Activated CD8-positive, alpha-beta memory T cell treated with anti-CD3 and anti-CD28 coated beads, Interleukin-2, amount 50 U/mL, for 4 hours (primary cell): ENCODE measurements at places on chromosomes 2 and 18.
A peak's percentile ranks its signal among the peaks of the same experiment; 100 is the strongest.

DNA sequence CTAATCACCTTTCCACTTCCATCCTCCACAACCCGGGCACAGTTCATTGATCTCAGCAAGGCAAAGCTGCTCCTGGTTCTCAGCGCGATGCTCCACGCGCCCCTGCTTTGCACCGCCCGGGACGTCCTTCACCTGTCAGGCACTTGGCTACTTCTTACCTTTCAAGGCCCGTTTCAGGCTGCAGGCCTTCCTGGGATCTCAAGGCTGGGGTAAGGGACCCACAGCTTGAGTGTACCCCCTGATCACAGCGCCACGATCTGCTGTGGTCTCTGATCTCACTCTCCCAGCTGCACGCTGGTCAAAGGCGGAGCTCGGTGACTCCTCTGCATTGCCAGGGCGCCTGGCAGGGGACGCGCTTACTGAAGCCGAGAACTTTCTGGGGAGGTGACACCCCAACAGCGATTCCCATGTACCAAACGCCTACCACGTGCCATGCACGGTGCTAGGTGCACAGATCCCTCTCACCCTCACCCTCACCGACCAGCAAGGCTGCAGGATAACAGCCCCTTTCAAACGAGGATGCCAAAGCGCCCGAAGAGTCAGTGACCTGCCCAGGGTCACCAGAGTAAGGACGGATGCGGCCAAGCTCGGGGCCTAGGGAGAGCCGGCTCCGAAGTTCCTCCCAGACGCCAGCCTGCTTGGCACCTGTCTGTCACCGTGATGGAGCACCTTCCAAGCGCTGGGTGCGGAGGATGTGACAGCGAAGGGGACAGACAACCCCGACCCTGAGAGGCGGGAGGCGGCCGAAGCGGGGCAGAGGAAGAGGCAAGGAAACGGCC is 818 bp downstream of the ITGB1BP1 start:
- DNase-seq, result peak; percentile 56

- DNase-seq, result no peak
Measured at GRCh38 chr2:74567881-74568280, 13.4 kb downstream of the DOK1 start.

DNA sequence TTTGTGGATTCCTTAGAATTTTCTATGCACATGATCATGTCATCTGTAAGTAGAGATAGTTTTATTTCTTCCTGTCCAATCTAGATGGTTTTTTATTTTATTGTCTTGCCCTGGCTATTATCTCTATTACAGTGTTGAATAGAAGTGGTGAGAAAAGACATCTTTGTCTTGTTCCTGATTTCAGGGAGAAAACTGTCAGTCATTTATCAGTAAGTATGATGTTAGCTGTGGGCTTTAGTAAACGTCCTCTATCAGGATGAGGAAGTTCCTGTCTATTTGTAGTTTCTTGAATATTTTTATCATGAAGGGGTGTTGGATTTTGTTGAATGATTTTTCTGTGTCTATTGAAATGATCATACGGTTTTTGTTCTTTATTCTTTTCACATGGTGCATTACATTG is 5.3 kb downstream of the PLEKHH2 start:
- no peak for DNase-seq

DNA sequence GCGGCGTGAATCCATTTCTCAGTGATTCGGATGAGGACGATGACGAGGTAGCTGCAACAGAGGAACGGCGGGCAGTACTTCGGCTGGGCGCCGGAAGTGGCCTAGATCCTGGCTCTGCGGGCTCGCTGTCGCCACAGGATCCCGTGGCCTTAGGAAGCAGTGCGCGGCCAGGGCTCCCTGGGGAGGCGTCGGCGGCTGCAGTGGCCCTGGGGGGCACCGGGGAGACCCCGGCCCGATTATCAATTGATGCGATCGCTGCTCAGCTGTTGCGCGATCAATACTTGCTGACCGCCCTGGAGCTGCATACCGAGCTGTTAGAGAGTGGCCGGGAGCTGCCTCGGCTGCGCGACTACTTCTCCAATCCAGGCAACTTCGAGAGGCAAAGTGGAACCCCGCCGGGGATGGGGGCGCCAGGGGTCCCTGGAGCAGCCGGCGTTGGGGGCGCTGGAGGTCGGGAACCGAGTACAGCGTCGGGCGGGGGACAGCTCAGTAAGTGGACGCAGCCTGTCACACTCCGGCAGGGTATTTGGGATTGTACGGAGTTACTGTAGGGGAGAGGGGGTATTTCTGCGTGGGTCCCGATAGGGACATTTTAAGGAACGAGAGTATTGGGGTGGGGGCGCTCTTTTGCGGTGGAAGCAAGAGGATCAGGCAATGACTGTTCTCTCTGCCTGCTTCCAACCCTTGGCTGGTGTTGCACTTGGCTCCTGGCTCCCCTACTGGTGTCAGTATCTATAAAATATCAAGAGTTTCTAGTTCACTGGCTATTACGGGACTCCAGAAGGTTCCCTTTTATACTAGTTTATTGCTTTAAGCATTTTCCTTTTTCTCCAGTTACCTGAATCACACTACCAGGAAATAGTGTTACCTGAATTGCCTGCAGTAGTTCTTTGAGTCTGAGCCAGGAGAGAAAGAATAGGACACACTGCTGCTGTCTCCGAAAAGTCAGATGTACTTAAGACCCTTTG is 772 bp downstream of the RELCH start:
- DNase-seq, result peak; percentile 19

GRCh38 chr2:134792186-134792585 is 46.2 kb upstream of the ACMSD start:
- DNase-seq, result no peak

GRCh38 chr18:57856128-57856527 is 53.0 kb upstream of the ATP8B1 start:
- no peak for DNase-seq

- DNase-seq, result no peak
Measured at GRCh38 chr2:100267751-100268150, 54.5 kb downstream of the LONRF2 start.

DNA sequence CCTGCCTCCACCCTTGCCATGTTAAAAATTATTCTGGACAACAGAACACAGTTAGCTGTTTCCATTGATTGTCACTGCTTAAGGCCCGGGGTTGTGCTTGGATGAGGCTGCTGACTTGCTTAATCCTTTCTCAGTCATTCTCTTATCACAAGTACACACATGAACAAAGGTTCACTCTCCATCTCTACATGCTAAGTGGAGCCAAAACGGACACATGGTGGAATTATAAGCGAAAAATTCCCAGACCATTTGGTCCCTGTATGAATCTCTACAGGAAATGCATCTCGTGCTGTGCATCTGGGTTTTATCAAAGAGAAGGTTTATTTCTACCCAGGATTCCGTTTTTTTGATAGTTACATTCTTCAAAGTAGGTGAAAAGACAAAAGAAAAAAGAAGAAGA is 177.5 kb upstream of the ETAA1 start:
- no peak for DNase-seq

DNA sequence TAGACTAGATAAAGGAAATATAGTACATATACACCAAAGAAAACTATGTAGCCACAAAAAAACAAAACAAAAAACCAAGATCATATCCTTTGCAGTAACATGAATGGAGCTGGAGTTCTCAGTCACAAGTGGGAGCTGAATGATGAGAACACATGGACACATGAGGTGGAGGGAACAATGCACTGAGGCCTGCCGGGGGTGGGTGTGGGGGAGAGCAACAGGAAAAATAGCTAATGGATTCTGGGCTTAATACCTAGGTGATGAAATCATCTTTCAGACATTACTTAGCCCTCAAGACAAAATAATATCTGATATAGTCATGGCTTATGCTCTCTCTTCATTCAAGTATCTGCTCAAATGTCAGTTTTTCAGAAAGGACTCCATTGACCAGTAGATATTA is 930.6 kb downstream of the LRP1B start:
- DNase-seq, result no peak

DNA sequence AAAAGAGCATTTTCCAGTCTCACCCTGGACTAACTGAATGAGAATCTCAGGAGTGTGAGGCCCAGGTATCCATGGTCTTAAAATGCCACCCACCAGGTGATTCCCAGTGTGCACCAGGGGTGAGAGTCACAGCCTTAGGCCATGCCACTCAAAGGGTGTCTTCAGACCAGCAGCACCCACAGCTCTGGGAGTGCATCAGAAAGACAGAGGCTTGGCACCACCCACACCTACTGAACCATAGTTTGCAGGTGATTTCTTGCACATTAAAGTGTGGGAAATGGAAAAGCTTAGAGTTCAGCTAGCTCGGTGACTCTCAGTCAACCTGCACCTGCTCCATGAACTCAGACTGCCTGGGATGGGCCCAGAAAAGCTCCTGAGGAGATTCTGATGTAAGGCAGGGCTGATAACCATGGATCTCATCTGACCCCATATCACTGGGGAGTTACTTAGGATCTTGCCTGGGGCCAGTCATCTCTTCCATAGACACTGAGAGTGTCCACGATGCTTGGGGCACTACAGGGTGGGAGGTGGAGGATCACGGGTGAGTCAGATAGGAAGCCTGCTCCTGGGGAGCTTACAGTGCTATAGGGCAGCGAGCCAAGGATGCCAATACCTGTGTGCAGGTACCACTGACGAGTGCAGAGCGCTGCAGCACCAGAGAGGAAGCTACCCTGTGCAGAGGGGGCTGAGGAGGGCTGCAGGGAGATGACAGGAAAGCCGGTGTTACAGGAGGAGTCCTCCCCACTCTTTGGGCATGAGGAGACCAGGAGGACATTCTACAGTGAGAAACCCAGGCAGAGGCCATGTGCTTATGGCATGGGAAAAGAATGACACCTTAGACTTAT is 4.6 kb downstream of the IL37 start:
- no peak for DNase-seq

- no peak for DNase-seq
Measured at GRCh38 chr2:220296174-220296573, 668.7 kb downstream of the SLC4A3 start.

DNA sequence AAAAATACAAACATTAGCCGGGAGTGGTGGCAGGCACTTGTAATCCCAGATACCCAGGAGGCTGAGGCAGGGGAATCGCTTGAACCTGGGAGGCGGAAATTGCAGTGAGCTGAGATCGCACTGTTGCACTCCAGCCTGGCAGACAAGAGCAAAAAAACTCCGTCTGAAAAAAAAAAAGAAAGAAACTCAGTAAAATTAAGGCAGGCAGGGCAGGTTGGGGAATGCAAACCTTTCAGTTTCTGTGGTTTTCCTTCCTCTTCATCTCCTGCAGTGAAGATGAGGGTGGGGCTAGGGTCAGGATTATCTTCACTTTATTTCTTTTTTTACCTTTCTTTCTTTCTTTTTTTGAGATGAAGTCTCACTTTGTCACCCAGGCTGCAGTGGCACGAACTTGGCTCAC is 43.2 kb upstream of the PSME4 start:
- DNase-seq, result no peak

DNA sequence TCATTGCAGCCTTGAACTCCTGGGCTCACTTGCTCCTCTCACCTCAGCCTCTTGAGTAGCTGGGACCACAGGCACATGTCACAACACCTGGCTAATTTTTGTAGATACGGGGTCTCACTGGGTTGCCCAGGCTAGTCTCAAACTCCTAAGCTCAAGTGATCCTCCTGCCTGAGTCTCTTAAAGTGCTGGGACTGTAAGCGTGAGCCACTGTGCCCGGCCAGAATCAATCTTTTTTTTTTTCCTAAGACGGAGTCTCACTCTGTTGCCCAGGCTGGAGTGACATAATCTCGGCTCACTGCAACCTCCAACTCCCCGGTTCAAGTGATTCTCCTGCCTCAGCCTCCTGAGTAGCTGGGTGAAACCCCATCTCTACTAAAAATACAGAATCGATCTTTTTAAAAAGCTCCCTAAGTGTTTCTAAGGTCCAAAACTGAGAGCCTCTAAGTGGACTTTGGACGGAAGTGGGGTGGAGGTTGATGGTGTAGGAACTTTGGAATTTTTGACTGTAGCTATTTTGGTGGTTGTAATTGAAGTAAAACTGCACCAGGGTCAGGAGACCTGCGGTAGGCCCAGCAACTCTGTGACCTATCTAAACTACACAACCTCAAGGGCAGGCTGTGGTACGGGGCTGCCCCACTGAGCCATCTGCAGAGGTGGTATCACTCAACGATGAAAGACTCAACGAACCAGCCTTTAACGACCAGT is 82.9 kb downstream of the POLR1A start:
- no peak for DNase-seq

- no peak for DNase-seq
Measured at GRCh38 chr2:240512666-240513535, 44.9 kb downstream of the ANKMY1 start.

- no peak for DNase-seq
Measured at GRCh38 chr2:136651456-136652010, 113.8 kb upstream of the THSD7B start.

- no peak for DNase-seq
Measured at GRCh38 chr2:225027061-225027762, 15.1 kb downstream of the DOCK10 start.

- no peak for DNase-seq
Measured at GRCh38 chr2:188984680-188985079, 10.5 kb downstream of the COL3A1 start.

DNA sequence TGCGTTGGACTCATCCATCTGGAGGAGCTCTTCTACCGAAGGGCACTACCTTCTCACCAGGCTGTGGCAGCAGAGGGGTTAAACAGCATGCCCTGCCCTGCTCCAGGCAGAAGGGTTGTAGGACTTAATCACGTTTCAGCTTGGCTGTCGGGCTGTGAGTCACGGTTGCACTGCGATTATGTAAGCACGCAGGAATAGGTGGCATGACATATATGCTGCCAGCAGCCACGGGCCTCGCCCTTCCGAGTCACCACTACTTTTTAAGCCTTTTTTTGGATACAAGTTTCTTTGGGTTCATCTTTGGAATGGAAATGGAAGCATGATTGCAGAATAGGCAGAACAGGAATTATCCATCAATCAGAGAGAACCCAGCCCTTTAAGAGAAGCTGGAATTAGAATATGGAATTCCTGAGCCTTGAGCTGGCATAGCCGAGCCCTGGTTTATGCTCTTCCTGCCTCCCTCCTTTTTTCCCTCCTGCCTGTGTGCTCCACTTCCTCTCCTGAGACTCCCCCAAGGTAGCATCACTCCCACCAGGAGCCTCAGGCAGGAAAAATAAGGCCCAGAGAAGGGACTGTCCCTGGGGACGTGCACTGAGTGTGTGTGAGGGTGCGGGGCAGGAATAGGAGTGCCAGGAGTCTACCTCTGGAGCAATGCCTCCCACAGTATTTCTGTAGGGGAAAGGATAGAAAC is 86.8 kb downstream of the SEMA4F start:
- DNase-seq, result no peak

DNA sequence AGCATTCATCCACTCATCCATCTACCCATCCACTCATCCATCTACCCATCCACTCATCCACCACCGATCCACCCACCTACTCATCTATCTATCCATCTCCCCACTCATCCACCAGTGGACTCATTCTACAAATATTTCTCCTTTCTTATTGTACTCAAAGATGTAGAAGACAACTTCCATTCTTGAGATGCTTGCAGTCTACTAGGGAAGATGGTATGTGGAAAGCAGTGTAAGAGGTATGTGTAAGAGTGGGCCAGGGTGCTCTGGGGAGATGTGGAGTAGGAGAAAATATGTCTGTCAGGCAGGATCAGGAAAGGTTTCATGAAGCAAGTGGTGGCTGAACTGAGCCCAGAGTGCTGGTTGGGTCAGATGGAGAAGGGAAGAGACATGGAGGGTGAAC is 150.8 kb downstream of the CELF4 start:
- DNase-seq, result no peak
